NCI-H774 (cell line): ENCODE measurements at places on chromosomes 5 and 9.

- DNase-seq: no peak
Measured at GRCh38 chr5:67393211-67393610, 196.6 kb upstream of the CD180 start.

DNA sequence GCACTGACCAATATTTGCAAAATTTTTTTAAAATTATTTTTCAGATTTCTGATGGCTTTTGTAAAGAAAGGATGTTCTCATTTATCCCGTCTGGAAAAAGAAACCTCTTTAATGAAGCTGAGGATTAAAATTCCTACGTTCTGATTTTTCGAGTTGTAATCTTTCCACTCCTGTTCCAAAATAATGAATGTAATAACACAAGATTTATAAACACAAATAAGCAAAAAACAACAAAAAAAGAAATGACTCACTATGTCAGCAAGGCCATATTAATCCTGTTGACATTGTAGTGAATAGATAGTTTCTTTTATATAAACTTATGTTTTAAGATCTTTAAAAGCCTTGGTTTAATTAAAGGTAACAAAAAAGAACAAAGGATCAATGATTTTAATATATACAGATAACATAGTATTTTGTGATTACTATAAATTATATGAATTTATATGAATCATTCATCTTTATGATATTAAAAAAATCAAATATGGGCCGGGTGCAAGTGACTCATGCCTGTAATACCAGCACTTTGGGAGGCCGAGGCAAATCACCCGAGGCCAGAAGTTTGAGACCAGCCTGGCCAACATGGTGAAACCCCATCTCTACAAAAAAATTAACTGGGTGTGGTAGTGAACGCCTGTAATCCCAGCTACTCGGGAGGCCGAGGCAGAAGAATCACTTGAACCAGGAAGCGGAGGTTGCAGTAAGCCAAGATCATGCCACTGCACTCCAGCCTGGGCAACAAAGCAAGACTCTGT lies 336.6 kb upstream of the DAB2 start:
- no peak for DNase-seq

- DNase-seq: no peak
Measured at GRCh38 chr9:133961226-133962165, 30.6 kb downstream of the VAV2 start.

- no peak for DNase-seq
Measured at GRCh38 chr9:116800885-116801284, 113.8 kb downstream of the TRIM32 start.

DNA sequence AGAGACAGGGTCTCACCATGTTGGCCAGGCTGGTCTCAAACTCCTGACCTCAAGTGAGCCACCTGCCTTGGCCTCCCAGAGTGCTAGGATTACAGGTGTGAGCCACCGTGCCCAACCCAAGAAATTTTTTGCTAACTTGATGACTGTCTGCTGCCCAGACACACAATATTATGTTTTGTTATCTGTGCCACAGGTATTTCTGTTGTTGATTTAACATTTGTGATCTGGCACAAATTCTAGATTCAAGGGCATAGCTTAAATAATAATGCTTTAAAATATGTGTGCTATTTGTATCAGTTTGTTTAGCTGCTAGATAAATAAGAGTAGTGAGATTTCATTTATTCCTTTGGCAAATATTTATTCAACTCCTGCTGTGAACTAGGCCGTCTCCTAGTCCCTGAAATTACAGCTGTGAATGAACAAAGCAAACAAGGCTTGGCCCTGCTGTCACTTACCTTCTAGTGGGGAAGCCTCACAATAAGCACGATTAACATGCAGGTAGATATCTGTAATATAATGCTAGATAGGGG lies 35.3 kb downstream of the GAPVD1 start:
- peak; percentile 97 for DNase-seq

DNA sequence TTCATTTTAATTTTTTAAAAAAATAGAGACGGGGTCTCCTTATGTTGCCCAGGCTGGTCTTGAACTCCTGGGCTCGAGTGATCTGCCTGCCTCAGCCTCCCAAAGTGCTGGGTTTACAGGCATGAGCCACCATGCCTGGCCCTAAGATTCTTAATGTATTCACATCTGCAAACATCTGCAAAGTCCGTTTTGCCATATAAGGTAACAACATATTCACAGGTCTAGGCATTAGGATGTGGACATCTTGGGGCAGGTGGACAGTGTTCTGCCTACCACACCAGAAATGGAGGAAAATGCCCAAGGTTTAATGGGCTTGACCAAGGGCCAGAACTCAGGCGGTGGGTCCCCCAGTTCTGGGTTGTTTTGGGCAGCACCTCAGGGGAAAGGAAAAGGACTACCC lies 41.6 kb upstream of the VDAC1 start:
- DNase-seq: no peak
